ENCODE measurements at places on chromosomes 3 and 15.

GRCh38 chr3:88589138-88589537, 439.4 kb downstream of the C3orf38 start:
- DNase-seq: no peak

DNA sequence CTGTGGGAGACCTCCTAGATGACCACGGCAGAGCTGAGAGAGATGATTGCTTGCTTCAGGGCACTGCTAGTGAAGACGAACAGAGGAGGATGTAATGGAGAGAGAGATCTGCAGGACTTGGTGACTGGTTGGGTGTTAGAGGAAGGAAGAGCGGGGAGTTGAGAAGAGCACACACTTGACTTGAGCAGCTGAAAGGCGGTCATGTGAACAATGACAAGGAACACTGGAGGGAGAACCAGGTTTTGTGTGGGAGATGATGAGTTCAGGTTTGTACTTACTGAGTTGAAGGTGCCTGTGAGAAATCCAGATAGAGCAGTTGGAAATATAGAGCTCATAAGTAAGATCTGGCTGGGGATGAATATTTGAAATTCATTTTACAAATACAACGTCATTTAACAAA, 40.3 kb downstream of the CDAN1 start:
- no peak for DNase-seq

- DNase-seq: no peak
These were observed 1.9 kb downstream of the COL8A1 start for GRCh38 chr3:99640214-99640851.

GRCh38 chr3:73148682-73149081, 87.2 kb downstream of the EBLN2 start:
- DNase-seq: no peak

DNA sequence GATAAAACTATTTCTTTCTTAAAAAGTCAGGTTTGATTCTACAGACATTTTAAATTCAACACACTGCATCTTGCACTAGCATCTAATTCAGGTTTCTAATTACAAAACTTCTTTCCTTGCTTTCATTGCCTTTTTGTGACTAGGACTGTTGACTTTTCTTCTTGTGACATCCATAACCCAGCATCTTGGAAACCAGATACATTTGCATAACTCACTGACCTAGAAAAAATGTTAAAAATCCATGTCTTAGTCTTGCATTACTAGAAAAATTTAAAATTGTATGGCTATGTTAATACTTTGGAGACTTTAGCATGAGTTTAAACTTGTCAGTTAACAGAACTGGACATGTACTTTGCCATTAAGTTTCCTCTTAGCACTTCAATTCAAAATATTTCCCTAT, 72.7 kb downstream of the DTWD1 start:
- DNase-seq: no peak

GRCh38 chr3:30729512-30729911, 123.1 kb downstream of the TGFBR2 start:
- DNase-seq: no peak

DNA sequence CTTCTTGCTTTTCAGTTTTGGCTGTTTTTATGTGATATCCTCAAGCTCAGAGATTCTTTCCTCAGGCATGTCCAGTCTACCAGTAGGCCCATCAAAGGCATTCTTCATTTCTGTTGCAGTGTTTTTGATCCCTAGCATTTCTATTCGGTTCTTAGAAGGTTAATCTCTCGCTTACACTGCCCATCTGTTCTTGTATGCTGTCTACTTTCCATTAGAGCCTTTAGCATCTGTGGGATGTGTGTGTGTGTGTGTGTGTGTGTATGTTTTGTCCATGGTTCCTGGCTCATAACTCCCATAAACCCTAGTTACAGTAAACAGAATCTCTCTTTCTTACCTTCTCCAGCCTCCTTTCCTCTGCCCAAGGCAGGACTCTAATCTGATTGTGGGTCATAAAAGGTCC, 5.1 kb upstream of the SLC22A13 start:
- DNase-seq: no peak

GRCh38 chr3:106814231-106814630, 563.0 kb upstream of the CCDC54 start:
- no peak for DNase-seq

- DNase-seq: no peak
These were observed 86.5 kb downstream of the ST6GAL1 start for GRCh38 chr3:187016639-187017345.

GRCh38 chr3:129278966-129279906, 566 bp downstream of the HMCES start:
- peak; percentile 73 for DNase-seq

- no peak for DNase-seq
These were observed 350.9 kb downstream of the ZIC1 start for GRCh38 chr3:147760085-147760484.

DNA sequence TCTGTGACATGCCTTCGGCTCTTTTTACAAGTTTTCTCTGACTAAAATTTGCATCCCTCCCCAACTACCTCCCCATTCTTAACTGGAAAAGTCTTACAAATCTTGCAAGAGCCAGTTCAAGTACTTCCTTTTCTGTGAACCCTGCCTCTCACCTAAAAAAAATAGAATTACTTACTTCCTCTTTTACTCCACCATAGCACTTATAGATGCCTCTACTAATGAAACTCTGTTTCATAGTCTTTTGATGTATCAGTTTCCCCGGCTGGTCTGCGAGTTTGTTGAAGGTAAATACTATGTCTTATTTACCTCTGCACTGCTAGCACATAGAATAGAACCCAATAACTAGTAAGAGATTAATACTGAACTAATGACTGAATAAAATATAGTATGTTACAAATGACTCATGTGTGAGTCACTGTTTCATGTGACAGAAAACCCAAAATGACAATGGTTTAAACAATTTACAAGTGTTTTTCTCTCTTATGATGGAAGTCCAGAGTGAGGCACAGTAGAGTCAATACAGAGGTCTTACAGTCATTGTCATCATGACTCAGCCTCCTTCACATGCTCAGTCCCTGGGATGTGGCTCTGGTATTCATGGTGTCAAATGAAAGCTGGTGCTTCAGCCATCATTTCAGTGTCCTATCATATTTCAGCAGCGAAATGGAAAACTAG, 393.5 kb downstream of the RSL24D1 start:
- no peak for DNase-seq

GRCh38 chr3:72890166-72890925, 2.5 kb downstream of the GXYLT2 start:
- no peak for DNase-seq

DNA sequence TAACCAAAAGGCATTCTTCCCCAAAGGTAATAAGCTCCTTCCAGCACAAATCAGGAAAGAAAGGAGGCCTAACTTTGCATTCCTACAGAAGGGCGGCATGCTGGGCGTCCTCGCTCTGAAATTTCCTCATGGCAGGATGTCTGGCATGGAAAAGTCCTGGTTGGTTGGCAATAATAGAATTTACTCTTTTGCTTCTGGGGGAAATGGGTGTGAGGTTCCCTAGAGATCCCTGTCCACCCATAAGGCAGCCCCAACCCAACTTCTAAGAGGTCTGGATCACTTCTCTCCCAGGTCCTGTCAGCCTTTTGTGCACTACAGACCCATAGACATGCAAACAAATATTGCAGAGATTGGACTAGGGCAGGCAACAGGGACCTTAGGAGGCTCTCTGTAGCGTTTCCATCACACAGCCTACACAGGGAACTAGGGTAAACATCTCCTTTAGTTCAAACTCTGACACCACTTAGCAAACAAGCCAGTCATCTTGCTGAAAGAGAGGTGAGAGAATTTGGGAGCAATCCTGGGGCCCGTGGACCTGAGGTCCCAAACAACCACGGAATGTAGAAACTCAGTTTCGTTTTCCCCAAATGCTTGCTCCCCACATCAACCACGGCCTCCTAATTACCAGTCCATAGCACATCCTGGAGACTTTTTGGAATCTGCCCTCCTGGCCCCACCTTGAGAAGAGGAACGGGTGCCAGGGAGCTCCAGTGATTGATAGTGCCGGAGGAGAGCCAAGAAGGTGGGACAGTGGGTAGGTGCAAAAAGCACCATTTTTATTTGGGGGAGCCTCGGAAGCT, 2.1 kb downstream of the ZIC4 start:
- DNase-seq: no peak

DNA sequence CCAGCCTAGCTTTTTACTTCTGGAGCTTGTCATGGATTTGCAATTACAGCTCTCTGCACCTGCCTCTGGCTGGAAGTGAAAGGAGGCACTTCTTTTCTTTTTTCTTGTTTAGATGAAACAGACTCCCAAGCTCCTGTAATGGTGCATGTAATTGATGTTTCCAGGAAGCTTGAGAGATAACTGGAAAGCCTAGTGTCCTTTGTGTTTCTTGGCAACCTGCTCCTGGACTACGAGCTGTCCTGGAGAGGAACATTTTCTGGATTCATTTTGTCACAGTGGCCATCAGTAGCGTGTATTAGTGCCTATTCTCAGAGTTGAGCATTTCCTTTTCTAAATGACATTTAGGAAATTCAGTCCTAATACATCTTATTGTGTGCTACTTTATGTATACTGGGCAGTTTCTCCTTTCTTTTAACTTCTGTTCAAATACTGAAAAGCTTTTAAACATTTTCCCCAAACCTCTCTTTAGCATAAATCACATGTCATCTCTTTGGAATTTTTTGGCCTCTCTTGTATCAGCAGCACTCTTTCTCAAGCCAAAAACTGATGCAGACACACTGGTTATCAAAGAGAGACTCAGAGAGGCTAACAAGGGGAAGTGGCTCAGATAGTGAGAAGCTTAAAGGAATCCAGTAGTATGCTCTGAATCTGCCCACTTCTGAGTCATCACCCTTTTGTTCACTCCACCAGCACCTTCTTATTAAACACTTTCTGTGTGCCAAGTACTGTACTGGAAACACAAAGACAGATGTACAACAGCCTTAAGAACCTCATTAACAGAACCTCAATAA, 62.6 kb upstream of the SLC2A2 start:
- peak; percentile 38 for DNase-seq

DNA sequence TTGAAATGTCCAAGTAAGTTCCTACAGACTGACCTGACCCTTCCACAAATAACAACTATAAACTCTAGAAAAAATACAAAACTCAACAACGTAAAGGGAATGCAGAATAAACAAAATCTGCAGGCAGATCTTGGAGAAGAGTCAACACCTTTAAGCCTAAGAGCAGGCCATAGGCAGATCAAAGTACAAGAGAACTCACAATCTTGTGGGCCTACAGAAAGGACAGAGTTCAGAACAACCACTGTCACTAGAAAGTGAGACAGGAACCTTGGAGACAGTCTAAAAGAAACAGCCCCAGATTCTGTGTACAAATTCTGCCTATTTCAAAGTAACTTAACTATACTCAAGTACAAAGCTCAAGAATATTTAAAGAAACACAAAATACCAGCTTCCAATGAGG, 31.0 kb downstream of the NEK4 start:
- no peak for DNase-seq

- DNase-seq: no peak
These were observed 746.8 kb upstream of the LMCD1 start for GRCh38 chr3:7754653-7755441.

DNA sequence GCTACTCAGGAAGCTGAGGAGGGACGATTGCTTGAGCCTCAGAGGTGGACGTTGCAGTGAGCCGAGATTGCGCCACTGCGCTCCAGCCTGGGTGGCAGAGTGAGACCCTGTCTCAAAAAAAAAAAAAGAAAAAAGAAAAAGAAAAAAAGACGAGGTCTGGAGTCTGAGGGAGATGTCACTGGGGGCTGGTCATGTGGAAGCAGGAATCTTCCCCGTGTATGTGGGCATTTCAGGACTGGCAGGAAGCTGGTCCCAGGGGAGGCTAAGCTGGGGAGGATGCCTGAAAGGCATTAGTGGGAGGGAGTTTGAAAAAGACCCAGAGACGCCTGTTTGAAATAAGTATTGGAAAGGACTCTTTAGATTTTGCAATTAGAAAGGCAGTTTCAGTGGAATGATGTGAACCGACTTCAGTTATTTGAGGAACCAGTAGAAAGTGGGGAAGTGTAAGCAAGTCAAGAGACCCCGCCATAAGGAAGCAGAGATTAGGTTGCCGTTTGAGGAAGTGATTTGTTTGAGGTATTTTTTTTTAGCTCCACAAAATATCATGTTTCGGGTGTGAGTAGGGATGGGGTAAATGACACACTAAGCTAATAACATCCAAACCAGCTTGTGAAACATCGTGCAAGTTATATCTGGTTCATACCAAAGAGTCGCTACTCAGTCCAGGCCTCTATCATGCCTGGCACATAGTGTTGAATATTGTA, 55.5 kb downstream of the ST6GAL1 start:
- no peak for DNase-seq

DNA sequence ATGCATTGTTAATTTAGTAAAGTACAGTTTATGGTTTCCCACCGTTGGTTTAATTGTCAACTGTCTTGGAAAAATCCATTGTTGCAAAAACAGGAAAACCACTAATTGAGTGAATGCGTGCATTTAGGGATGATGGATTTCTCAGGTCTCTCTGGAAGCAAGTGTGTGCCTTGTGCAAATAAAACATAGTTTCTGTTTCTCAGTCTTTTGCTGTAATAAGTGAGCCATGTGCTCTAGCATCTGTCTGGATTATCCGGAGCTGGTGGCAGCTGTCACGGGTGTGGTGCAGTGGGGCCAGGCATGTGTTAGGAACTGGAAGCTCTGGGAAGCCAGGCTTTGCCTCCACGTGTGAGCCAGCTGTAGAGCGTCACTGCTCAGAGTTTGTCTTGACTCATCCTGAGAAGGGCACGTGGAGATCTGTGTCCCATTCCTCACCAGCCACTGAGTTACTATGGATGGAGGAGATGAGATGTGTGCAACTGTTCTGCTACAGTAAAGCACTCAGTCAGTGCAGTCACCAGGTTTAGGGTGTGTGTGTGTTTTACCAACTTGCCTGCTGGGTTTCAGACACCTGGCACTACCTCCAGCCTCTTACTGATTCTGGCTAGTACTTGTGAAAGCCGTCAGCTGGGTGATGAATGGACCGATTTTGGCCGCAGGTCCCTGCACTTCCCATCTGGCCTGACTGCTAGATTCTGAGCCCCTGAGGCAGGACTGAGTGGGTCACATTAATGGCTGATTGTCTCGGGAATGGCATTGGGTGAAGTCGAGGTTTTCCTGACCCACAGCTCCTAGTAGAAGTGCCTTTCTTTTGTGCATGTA, 7.2 kb downstream of the APBA2 start:
- DNase-seq: no peak

- DNase-seq: no peak
These were observed 10.9 kb upstream of the SEC61A1 start for GRCh38 chr3:128041344-128041743.

- DNase-seq: no peak
These were observed 2.3 kb downstream of the CHP1 start for GRCh38 chr15:41233367-41233771.

DNA sequence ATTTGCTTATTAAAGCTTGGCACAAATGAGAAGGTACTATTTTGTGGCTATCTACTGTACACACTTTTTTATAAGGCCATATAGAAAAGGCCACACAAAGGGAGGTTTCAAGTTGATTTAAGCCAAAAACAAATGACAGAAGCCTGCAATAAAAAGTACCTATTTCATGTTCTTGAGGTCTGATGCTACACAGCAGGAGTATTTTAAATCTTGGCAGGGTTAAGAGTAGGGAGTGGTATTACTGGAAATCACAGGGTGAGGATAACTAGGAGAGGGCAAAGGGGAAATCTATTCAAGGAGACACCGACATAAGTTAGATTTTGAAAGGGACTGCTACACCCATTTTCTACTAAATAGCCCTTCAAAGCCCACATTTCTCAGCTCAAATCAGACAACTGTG, 146.2 kb downstream of the GREM1 start:
- DNase-seq: no peak
